Neuronal stem cell (in vitro differentiated cells): ENCODE measurements at places on chromosomes 5 and 9.
A peak's percentile ranks its signal among the peaks of the same experiment; 100 is the strongest.

GRCh38 chr9:38026021-38026809 is 42.8 kb downstream of the SHB start:
- no peak overlapping the region for H3K27ac ChIP-seq
- peaks cover 42% of the 10 kb centered on the region for H3K4me1 ChIP-seq
- no peaks in the 10 kb centered on the region for H3K36me3 ChIP-seq

GRCh38 chr9:7770111-7770510 is 29.5 kb downstream of the DMAC1 start:
- no peaks in the 10 kb centered on the region for H3K4me1 ChIP-seq
- H3K4me3 ChIP-seq = no peak overlapping the region
- no peaks in the 10 kb centered on the region for H3K36me3 ChIP-seq
- H3K27ac ChIP-seq = no peak overlapping the region
- H3K27me3 ChIP-seq = no peaks in the 10 kb centered on the region
- no peak for DNase-seq

GRCh38 chr5:1497242-1497777 is 26.4 kb downstream of the LPCAT1 start:
- H3K36me3 ChIP-seq = peaks cover 37% of the 10 kb centered on the region
- no peaks in the 10 kb centered on the region for H3K27me3 ChIP-seq
- H3K4me3 ChIP-seq = peak overlapping the region; percentile 27
- no peak overlapping the region for H3K27ac ChIP-seq

DNA sequence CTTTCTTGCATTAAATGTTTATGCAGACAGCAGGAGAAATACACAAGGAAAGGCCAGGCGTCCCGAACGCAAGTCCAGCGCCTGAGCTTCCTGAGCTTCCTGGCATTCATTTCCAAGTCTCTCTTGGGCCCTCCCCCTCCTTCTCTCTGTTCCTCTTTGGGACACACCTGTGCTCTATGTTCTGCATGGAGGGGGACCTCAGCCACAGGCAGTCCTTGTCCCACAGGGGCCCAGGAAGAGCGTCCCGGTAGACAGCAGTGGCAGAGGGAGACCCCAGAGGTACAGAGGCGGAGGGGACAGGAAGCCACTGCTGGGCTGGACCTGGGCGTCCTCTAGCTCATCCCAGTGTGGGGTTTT is 221.3 kb downstream of the C9orf50 start:
- H3K27ac ChIP-seq = no peak overlapping the region
- no peaks in the 10 kb centered on the region for H3K27me3 ChIP-seq
- DNase-seq = no peak
- no peaks in the 10 kb centered on the region for H3K36me3 ChIP-seq
- H3K4me3 ChIP-seq = no peak overlapping the region

DNA sequence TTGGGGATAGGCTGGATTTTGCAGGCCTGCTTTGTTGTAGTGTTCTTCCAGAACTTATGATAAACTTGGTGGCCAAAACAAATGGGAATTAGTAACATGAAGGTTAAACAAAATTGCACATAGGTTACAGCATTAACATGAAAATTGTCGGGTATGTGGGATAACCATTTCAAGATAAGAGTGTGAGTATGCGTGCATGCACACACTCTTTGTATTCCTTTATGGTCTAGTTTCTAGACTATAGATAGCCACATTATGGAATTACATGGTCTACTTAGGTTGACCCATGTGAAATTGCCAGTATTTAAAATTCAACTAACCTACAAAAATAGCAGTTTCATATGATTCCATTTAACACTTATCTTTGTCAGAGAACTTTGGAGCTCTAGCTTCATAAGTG is 1.4 kb downstream of the HMGCR start:
- no peak overlapping the region for H3K27ac ChIP-seq
- peaks cover 49% of the 10 kb centered on the region for H3K36me3 ChIP-seq
- no peaks in the 10 kb centered on the region for H3K27me3 ChIP-seq
- peak overlapping the region; percentile 97 for H3K4me3 ChIP-seq

GRCh38 chr5:5221724-5222123 is 81.6 kb downstream of the ADAMTS16 start:
- H3K27me3 ChIP-seq = no peaks in the 10 kb centered on the region
- no peaks in the 10 kb centered on the region for H3K36me3 ChIP-seq
- no peak for DNase-seq
- no peak overlapping the region for H3K27ac ChIP-seq
- H3K4me3 ChIP-seq = no peak overlapping the region

GRCh38 chr5:402615-403359 is 40.2 kb upstream of the EXOC3 start:
- no peak for DNase-seq
- no peak overlapping the region for H3K27ac ChIP-seq
- H3K36me3 ChIP-seq = no peaks in the 10 kb centered on the region
- no peaks in the 10 kb centered on the region for H3K27me3 ChIP-seq
- H3K4me1 ChIP-seq = peaks cover 14% of the 10 kb centered on the region

GRCh38 chr9:129145841-129146292 is 32.2 kb downstream of the IER5L start:
- H3K36me3 ChIP-seq = peaks cover 73% of the 10 kb centered on the region
- H3K4me1 ChIP-seq = peaks cover 50% of the 10 kb centered on the region
- peak; percentile 85 for DNase-seq

DNA sequence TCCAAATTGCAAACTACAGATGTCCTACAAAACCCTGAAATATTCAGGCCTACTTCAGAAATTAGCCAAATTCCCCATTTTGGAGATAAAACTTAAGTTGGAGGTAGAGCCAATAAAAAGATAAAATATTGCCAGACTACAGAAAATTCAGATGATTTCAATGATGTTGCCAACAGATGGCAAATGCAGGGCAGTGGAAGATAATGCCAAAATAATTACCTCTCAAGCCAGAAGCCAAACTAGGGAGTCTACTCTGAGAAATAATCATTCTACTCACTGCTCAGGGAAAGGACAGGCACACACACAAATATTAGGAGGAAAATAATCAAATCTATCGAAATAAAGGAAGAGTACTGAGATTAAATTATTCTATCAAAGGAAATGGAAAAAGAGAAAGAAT is 347.5 kb upstream of the CCNG1 start:
- H3K36me3 ChIP-seq = no peaks in the 10 kb centered on the region
- no peak for DNase-seq
- H3K27ac ChIP-seq = no peak overlapping the region
- H3K4me1 ChIP-seq = no peaks in the 10 kb centered on the region
- H3K4me3 ChIP-seq = no peak overlapping the region

DNA sequence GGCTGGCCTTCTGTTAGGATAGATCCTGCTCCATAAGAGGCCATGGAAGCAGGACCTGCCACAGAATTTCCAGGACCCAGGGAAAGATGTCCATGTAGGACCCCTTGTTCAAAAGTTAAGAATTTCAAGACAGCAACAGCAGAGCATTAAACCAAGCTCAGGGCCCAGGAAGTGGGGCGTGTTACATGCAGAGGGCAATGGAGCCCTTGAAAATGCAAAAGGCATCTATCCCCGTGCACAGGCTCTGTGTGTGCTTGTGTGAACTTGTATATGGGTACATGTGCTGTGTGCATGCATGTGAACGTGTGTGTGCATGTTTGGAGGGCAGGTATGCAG is 14.4 kb upstream of the NKD2 start:
- H3K4me3 ChIP-seq = no peak overlapping the region
- no peak overlapping the region for H3K27ac ChIP-seq
- DNase-seq = no peak
- peaks cover 20% of the 10 kb centered on the region for H3K4me1 ChIP-seq

DNA sequence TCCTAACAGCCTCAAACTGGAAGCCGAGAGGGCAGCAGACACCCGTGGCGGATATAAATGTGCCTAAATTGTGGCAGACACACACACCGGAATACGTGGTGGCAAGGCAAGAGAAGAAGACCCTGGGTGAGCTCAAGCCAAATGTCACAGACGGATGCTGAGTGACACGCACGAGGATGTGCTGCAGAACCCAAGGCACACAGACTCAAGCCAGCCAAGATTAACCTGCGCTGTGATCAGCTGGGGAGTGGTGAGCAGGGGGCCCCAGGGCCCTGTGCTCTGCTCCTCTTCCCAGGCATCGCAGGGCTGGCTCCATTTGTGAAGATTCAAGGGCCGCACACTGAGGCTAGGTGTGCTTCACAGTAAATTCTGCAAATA is 16.4 kb downstream of the SEMA4D start:
- no peak overlapping the region for H3K27ac ChIP-seq
- DNase-seq = no peak
- no peak overlapping the region for H3K4me3 ChIP-seq
- no peaks in the 10 kb centered on the region for H3K4me1 ChIP-seq

GRCh38 chr9:135491764-135492163 is 8.7 kb upstream of the MRPS2 start:
- DNase-seq = no peak
- no peak overlapping the region for H3K4me3 ChIP-seq
- H3K4me1 ChIP-seq = no peaks in the 10 kb centered on the region
- H3K27me3 ChIP-seq = no peaks in the 10 kb centered on the region
- H3K36me3 ChIP-seq = peaks cover 29% of the 10 kb centered on the region
- H3K27ac ChIP-seq = no peak overlapping the region
